ENCODE measurements at places on chromosomes 11 and 22.

- H3K27me3 ChIP-seq = no peaks in the 10 kb centered on the region
- H3K4me1 ChIP-seq = peaks cover 62% of the 10 kb centered on the region
- peak; percentile 73 for DNase-seq
Observed at GRCh38 chr11:19756675-19757475, 44.2 kb downstream of the NAV2 start.

DNA sequence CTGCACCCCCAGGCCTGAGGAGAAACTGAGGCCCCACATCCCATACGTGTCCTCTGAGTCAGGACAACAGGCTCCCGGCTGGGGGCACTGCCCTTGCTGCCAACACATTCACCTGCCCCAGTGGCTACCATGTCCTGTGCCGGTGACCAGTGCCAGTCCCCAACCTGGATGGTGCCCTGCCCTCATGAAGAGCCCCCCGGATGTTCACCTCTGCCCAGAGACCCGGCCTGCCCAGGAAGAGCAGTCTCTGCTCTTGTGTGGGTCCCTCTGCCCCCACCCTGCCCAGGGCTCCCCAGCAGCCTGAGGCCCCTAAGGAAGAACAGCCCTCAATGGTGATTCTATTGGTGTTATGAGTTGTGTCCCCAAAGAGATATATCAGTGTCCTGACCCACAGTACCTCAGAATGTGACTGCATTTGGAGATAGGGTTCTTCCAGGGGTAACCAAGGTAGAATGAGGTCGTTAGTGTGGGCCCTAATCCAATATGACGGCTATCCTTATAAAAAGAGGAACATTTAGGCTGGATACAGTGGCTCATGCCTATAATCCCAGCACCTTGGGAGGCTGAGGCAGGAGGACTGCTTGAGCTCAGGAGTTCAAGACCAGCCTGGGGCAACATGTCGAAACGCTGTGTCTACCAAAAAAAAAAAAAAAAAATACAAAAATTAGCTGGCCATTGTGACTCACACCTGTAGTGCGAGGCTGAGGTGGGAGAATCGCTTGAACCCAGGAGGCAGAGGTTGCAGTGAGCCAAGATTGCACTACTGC, 13.2 kb upstream of the DGCR8 start:
- no peak for DNase-seq
- H3K4me1 ChIP-seq = no peaks in the 10 kb centered on the region
- H3K27ac ChIP-seq = no peak overlapping the region
- H3K27me3 ChIP-seq = no peaks in the 10 kb centered on the region

DNA sequence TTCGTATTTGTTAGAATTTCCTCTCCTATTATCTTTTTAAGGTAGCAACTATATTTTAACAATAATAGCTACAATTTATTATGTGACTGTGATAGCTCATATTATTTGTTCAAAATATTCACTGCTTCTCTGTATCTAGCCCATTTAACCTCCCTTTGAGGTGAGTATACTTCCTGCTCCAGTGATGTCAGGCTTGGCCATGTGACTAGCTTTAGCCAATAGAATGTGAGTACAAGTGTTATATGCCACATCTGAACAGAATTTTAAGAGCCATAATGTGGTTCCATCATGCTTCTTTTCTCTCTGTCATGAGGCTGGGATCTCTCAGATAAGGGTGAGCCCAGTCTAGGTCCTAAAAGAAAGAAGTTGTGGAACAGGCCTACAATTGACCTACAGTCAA, 217.6 kb downstream of the TTC28 start:
- H3K27ac ChIP-seq = no peak overlapping the region
- no peaks in the 10 kb centered on the region for H3K27me3 ChIP-seq
- no peak overlapping the region for H3K4me3 ChIP-seq
- no peak for DNase-seq

GRCh38 chr22:37309211-37310074, 27.1 kb downstream of the CYTH4 start:
- H3K36me3 ChIP-seq = no peaks in the 10 kb centered on the region
- H3K27me3 ChIP-seq = no peaks in the 10 kb centered on the region
- peaks cover 6% of the 10 kb centered on the region for H3K4me1 ChIP-seq
- H3K4me3 ChIP-seq = no peak overlapping the region

GRCh38 chr11:13261591-13262061, 16.0 kb upstream of the BMAL1 start:
- H3K27ac ChIP-seq = peak overlapping the region; percentile 30
- no peak overlapping the region for H3K4me3 ChIP-seq
- peaks cover 3% of the 10 kb centered on the region for H3K4me1 ChIP-seq
- no peaks in the 10 kb centered on the region for H3K27me3 ChIP-seq
- DNase-seq = no peak
- H3K36me3 ChIP-seq = no peaks in the 10 kb centered on the region

DNA sequence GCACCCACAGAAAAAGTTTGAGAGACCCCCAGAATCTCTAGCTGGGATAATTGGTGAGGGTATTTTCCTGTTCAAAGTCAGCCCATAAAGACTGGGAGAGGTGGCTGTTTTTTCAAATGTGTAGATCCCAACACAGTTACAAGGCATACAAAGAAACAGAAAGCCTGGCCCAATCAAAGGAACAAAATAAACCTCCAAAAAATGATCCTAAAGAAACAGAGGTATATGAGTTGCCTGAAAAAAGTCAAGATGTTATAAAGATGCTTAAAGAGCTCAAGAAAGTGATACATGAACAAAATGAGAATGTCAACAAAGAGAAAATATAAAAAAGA, 40.2 kb upstream of the MMP12 start:
- H3K36me3 ChIP-seq = no peaks in the 10 kb centered on the region
- no peak overlapping the region for H3K27ac ChIP-seq
- no peaks in the 10 kb centered on the region for H3K4me1 ChIP-seq
- DNase-seq = no peak
- H3K4me3 ChIP-seq = no peak overlapping the region
- no peaks in the 10 kb centered on the region for H3K27me3 ChIP-seq

GRCh38 chr11:71342951-71343827, 90.8 kb upstream of the SHANK2 start:
- no peaks in the 10 kb centered on the region for H3K27me3 ChIP-seq
- H3K4me3 ChIP-seq = no peak overlapping the region
- no peaks in the 10 kb centered on the region for H3K4me1 ChIP-seq
